Kidney glomerular epithelial cell (primary cell): ENCODE measurements at places on chromosomes 1 and 21.

GRCh38 chr1:236018885-236019453 is 45.9 kb downstream of the NID1 start:
- no peak for DNase-seq

- DNase-seq: no peak
These were observed 468.2 kb downstream of the NUF2 start for GRCh38 chr1:163789911-163790310.

DNA sequence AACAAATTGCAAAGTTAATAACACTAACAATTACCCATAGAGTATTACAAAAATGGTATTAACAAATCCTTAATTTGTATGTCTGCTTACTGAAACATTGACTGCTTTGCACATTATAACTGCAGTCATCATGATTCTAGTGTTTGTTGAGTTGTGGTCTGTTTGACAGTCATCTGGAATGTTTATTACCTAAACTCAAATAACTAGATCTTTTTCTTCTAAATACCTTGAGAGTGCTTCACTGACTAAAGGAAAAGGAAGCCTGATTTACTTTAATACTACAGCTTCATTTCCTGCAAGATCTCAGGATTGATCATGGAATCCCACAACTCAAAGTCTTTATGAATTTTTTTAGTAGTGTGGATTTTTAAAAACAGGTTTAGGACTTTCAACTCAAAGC is 70.0 kb downstream of the HMCN1 start:
- peak; percentile 5 for DNase-seq

DNA sequence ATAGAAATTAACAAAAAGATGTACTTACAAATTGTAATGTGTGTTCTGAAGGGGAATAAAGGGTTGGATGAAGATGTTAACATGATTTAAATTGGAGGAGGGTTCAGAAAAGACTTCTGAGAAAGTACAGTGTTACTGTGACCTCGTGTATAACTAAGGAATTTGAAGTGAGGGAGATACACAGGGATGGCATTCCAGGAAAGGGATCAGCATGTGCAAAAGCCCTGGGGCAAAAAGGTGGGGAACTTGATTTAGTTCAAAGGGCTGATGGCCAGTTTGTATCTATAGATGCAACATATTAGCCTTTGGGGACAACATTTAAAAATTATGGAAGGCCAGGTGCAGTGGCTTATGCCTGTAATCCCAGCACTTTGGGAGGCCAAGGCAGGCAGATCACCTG is 33.3 kb upstream of the DEGS1 start:
- DNase-seq: no peak

- no peak for DNase-seq
These were observed 12.2 kb upstream of the DHRS3 start for GRCh38 chr1:12629985-12630760.

- no peak for DNase-seq
These were observed 100.5 kb downstream of the PAX7 start for GRCh38 chr1:18731148-18731547.

GRCh38 chr1:21814981-21815582 is 3.0 kb downstream of the LDLRAD2 start:
- no peak for DNase-seq

GRCh38 chr1:66840929-66841328 is 39.9 kb upstream of the INSL5 start:
- DNase-seq: no peak

DNA sequence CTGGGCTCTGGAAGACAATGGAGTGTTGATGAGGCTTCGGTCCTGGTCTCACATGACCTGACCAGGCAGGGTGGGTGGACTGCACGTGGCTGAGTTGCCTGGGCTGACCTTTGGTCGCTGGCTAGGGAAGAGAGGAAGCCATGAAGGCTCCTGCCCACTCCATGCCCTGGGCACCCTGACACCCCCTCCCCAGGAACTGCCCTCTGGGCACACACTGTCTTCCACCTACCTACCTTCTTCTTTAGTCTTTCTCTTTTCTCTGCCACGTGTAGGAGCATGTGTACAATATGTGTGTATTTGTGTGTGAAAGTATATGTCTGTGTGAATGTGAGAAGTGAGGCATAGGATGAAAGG is 15.1 kb downstream of the POU3F1 start:
- no peak for DNase-seq

DNA sequence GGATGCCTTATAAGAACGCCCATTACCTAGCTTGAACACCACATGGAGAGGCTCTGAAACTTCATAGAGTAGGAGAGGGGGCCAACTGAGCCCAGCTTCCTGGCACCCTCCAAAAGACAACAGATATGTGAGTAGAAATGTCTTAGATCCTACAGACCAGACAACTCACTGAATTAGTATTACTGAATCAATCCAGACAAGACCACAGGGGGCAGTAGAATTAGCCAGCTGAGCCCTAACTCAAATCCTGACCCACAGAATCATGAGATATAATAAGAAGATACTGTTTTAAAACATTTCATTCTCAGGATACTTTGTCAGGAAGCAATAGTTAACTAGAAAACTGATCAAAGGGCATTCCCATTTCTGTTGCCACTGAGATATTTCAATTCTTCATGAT is 45.8 kb upstream of the C1orf21 start:
- no peak for DNase-seq

DNA sequence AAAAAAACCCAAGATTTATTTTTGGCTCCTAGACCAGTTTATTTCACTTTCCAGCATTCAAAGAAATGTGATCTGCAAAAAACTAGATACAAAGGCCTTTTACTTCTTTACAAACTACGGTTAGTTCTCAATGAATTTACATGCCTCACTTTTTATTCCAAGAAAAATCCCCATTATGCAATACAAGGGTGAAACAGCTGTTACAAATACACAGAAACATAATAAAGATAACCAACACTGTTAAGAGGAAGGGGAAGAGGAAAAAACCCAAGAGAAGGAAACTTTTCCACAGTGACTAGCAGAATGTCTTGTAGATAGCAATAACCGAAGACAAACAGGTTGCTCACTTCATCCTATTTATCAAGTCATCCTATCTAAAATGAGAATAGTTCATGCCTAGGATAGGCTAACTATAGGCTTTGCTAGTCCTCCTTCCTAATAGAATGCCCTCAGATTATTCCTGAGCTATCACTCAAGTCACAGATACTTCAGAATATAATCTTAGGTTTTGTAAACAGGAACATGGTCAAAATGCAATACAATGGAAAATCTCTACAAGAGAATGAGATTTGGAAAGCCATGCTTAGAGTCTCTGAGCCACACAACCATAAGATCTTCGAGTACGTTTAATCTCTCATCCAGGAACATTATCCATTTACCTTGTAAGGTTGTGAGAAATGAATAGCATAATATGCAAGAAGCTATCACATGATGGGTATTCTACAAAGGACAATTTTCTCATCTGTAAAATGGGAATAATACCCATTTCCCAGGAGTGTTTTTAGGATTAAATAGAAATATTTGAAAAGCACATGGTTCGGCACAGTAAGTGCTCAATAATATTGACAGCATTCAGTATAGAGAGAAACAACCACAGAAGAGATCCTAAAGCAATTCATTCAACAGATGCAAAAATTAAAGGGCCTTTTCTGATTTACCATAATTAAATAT is 5.4 kb downstream of the PNRC2 start:
- no peak for DNase-seq

GRCh38 chr1:26970810-26971209 is 10.5 kb upstream of the KDF1 start:
- DNase-seq: no peak

DNA sequence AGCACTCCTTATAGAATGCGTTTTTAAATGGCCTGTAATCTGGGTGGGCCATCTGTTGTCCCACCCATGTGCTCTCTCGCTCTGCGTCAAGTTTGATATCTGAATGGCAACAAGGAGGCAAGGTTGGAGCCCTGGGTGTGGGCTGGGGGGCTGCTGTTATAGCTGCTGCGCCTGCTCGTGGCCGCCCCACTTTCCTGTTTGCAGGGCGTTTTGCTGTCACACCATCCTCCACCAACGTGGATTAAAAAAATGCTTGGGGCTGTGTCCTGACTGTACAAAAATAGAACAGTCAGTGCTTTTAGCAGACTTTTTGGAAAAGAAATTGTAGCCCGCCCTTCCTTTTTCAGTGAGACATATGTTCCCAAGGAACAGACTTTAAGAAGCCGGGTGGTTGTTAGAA is 25.4 kb downstream of the UMODL1 start:
- DNase-seq: no peak

DNA sequence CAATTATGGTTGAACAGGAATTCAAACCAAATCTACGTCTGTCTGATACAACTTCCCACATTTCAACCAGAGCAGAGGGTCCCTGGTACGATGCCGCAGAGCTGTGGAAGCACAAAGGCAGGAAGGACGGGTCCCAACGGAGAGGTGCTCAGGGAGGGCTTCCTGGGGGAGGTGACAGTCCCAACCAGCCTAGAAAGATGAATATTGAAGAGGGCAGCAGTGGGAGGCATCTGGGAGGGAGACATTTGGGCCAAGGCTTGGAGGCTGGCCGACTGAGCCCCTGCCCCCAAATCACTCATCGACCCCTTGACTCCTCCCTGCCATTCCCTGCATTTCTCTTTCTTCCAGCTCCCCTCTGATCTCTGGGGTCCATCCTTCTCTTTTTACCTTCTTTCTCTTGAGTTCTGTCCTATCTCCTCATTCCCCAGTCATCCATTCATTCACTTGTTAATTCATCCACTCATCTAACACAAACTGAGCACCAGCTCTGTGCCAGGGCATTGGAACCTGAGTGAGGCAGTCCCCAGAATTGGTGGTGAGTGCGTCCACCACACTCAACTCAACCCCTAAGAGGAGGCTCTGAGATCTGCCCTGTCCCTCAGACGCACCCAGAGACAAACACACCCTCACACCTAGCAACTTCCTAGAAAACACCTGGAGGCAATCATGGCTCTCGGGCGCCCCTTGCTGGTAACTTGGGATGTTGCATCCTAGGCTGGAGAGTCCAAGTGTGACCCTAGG is 13.2 kb upstream of the CELA3B start:
- peak; percentile 76 for DNase-seq

DNA sequence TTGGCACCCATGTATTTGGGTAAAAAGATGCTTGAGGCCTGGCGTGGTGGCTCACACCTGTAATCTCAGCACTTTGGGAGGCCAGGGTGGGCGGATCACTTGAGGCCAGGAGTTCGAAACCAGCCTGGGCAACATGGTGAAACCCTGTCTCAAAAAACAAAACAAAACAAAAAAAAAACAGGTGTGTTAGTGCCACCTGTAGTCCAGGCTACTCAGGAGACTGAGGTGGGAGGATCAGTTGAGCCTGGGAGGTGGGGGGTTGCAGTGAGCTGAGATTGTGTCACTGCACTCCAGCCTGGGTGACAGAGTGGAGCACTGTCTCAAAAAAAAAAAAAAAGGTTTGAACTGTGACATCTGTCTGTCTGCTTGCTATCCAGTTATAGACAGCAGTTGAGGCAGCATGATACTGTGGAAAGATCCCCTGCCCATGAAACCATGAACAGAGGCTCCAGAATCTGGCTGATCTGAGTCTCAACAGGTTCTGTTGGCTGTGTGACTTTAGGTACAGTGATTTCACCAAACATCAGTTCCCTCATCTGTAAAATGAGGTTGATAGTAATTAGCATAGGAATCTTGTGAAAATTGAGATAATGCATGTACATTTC is 5.7 kb downstream of the DYRK1A start:
- DNase-seq: no peak

DNA sequence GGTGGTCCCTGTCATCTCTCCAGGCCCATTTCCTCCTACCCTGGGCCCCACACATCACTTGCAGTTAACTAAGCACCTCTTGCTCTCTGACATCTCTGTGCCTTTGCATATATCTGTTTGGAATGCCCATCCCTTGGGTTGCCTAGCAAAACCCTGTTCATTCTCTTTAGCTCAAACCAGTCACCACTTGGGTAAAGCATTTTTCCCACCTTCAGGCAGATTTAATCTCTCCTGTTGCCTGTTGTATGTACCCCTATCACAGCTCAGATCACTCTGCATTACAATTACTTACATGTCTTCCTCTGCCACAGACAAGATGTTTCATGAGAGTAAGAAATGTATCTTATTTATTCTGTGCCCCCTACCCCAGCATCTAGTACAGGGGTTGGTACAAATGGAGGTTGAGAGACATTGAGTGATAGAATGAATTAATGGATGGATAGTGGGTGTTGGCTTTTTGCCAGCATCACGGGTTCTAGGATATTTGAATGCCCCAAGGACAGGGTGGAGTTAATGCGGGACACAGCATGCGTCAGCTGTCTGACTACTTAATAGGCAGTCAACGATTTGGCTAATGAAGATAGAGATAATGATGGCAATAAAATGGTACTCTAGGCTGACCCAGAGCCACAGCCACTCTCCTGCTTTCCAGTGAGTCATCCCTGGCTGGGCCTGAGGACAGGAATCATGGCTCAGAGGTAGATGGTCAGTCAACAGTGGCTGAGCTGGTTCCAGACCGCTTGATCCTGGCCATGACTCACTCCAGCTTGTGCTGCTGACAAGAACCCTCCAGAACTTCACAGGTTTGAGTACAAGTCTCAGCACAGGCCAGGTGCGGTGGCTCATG is 6.5 kb downstream of the NR0B2 start:
- DNase-seq: peak; percentile 90

DNA sequence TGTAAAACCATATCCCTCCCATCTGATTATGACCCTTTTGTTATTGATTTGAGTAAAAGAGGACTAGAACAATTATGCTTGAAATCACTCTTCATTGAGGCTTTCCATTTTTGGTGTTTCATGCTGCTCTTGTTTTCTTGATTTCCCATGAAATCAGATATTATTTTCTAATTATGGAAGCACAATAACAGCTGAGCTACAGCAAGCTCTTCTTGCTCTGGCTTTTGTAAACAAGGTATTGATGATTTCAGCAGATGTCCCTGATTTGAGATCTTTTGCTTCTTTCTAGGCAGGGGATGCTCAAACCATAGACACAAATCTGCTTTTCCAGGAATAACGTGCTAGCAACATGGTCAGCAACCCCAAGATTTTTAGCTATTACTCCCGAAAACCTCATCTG is 607.8 kb downstream of the NCAM2 start:
- DNase-seq: no peak

DNA sequence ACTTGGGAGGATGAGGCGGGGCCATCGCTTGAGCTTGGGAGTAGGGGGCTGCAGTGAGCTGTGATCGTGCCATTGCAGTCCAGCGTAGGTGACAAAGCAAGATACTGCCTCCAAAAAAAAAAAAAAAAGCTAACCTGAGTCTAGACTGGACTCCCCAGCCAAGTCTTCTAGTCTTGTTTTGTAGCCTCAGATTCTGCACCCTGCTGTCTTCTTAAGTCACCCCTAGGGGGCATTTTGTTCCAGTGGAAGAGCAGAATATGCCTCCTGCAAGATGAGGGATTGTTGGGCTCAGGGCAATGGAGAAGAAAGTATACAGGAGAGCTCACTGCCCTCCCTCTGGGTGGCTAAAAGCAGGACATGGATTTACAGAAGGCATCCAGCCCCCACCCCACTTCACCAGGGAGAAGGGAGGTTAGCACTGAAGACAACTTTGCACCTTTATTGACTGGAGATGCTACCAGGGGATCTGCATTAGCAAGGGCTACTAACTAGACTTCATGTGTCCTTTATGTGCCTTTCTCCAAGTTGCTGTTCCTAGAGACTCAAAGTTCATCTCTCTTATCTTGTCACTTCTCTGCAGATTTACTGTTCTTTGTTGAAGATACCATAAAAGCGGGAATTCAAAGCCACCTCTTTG is 15.3 kb upstream of the RNF187 start:
- no peak for DNase-seq

- peak; percentile 75 for DNase-seq
These were observed 20.4 kb downstream of the LURAP1 start for GRCh38 chr1:46223472-46223943.

GRCh38 chr21:36171741-36172331 is 15.2 kb downstream of the DOP1B start:
- no peak for DNase-seq
